ENCODE measurements at places on chromosomes 1 and 21. TPM values are rescaled to one million over a fixed set of nuclear protein-coding genes. Genes with fewer than 3 reads are reported as not detected.
A peak's percentile ranks its signal among the peaks of the same experiment; 100 is the strongest.

GRCh38 chr1:20574686-20575540 is 14.0 kb upstream of the CDA start:
- peak; percentile 85 for DNase-seq

DNA sequence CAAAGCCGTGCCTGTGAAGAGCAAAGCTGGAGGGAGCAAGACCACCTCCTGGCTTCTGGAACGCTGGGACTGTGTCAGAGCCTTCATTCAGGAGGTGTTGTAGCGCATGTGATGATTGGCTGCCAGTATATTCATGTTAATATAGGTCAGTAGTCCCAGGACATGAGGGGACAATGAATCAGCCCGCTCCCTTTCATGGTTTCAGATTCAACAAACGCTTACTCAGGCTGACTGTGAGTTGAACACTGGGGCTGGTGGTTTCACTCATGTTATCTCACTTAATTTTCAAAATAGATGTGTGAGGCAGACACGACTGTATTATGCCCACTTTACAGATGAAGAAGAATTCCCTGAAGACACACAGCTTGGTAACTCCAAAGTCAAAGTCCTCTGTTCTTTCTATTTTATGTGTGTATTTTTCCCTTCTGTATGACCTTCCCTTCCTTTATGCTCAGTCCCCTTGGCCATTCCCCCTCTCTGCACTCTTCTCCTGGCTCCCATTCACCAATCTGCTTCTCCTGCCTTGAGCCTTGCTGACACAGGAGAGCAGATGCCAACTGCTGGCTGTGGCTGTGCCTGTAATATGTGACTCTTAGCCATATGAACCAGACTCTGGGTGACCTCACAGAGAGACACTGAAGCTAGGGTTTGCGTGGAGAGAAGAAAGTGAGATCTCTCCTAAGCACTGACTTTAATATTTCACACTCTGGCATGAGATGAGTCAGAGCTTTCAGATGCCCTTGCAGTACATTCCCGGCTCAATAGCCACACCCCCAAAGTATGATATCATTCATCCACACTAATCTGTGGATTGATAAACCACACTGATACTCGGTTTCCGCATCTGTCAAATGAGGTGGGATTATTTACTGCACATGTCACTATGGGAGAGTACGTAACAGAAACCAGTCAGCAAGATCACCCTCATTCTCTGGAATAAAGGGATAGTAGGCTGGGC is 31.4 kb upstream of the KIRREL1 start:
- no peak for DNase-seq

- DNase-seq: no peak
Observed at GRCh38 chr1:209570743-209571142, 12.8 kb upstream of the CAMK1G start.

DNA sequence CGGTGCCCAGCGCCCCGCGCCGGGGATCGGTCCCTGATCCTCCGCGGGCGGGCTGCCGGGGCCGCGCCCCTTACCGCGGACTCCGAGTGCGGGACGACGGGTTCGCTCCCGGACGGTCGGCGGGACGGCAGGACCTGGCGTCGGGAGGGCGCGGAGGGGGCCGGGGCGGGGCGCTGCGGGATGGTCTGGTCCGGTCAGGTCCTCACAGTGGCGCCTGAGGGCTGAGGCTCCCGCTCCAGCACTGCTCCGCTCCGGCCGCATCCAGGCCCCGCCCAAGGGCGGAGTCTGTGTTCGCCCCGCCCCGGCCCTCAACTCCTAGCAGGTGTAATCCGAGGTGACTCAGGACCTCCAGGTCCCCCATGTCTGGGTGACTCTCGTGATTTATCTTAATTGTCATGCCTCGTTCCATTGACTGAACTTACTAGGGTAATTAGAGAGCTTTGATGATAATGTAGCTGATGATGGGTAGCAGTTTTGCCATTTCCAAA is at the start of gene RAB3B:
TSS of gene RAB3B (minus strand) at position 223 of the 488 bp plus-strand sequence. CDS start 13,583 bp downstream, outside the sequence.
- DNase-seq: peak; percentile 50

GRCh38 chr1:85818371-85818770 is 110.1 kb upstream of the ZNHIT6 start:
- no peak for DNase-seq

DNA sequence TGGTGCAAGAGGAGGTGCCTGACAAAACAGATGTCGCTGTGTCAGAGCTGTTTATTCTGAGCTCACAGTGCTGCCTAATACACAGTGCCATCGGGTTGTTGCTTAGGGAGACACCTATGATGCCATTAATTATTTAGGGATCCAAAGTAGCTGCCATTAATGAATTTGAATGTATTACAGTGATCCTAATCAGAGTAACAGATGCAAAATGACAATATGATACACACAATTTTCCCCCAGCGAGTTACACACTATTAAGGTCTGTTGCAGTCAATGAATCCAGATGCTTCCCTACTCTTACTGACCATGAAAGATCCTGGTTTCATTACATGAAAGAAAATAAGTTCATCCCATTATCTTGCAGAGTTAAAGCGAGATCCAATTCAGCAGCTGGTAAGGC is 91.3 kb downstream of the RWDD3 start:
- no peak for DNase-seq

DNA sequence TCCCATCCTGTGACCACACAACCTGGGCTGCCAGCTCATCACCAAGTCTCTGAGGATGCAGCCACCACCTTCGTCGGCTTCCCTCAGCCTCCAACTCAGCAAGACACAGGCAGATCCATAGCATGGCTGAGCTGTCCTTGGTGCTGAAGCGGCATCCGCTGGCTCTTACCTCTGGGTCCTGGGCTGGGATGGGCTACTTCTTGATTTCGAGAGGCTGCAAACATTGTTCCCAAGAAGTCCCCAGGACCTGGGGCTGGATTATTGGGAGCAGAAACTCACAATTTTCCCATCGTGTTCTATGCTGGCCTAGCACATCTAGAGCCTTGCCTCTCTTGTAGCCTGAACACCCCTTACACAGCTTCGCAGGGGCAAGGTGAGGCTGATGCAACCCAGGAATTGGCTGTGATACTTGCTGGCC is 24.9 kb upstream of the C1QA start:
- no peak for DNase-seq

GRCh38 chr1:221886311-221886710 is 144.4 kb upstream of the DUSP10 start:
- no peak for DNase-seq

GRCh38 chr1:195723796-195724194 is 884.4 kb downstream of the KCNT2 start:
- no peak for DNase-seq

DNA sequence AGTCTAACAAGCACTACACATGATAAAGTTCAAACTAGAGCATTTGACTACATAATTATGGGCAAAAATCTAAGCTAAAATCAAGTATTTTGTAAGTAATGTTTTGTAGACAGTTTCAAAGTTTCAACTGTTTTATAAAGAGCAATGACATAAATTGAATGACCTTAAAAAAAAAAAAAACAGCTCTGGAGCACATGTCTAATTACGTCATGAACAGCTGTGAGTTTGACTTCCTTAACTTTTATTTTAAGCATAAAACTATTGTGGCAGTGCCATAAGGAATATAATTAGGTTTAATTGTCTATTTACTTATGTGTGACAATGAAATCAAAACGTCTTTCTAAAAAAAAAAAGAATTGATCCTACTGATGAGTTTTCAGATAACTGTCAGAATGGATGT is 272.5 kb upstream of the LRRC7 start:
- DNase-seq: no peak

DNA sequence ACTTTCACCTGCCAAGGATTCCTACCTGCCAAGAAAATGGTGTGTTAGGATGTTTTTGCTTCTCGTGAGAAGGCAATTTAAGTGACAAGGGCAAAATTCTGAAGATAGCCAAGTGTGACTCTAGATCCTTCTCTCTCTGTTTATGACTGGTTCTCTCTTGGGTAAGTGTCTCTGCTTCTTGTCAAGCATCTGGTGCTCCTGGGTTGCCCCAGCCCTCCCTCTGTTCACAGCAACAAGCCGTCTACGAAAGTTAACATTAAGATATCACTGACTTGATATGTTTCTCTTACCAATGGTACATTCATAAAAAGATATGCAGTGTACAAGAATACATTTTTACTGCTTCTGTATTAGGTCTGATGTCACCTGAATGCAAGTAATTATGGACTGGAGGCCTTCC is 55.4 kb downstream of the PROX1 start:
- no peak for DNase-seq

DNA sequence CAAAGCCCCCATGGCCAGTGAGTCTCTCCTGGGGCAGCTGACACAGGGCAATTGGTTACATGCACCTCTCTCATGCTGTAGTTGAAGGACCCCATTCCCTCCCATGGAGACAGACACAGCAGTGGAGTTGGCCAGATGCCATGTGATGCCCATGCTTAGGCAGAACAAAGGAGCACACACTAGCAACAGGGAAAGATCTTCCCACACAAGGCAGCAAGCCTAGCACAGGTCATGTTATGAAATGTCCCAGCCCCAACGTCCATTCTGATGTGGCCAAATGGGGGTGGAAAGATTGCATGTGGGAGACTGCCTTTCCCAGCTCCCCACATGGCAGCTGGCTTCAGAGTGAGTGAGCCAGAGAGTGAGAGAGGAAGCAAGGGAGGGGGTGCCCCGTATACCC is 34.5 kb downstream of the AADACL4 start:
- DNase-seq: no peak

DNA sequence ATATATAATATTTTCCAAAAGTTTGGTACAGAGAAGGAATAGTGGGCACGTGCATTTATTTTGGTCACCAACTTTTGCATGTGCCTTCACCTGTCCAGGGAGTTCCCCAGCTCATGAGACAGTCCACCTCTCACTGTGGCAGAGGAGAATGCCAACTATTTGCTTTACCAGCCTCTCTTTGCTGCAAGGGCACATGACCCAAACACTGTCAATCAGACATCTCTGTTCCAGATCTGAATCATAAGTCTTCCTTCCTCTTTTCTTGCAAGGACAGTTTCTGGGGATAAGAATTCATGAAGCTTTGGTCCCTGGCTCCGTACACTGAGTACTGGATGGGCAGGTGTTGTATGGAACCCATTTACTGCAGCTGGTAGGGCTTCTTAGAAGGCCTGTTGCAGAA is 38.6 kb downstream of the C1orf87 start:
- no peak for DNase-seq

- no peak for DNase-seq
Observed at GRCh38 chr1:1781526-1781903, 3.2 kb upstream of the NADK start.

DNA sequence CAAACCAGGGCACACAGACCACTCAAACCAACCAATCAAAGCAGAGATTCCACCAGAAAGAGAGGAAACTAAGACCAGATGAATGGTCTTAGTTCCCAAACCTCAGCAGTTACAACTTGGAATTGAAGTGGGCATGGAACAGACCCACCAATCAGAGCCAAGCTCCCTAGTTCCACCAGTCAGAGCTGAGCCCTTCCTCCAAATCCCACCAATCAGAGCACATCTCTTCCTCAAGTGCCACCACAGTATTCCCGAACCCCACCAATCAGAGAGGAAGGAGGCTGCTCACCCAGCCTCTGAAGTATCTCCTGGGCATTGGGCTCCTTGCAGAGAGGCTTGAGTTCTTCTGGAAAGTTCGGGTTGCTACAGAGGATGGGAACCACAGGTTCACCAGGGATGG is 1.4 kb downstream of the GUCA2A start:
- no peak for DNase-seq

- DNase-seq: no peak
Observed at GRCh38 chr1:36126797-36127500, 1.9 kb upstream of the COL8A2 start.

DNA sequence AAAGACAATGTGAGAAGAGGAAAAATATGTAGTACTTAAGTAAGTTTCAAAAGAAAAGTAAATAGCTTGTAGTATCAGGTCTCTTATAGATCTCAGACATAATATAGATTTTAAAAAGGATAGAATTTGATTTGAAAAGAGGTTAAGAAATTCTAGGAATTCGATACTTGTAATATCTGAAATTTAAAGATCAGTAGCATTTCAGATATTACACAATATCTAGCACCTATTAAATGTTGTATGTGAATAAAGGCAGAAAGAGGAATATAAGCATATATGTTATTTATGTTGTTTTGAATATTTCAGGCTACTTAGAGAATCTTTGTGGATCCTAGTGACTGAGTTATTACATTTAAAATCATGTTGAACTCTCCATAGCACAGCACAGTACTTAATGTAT is 35.0 kb upstream of the METTL18 start:
- no peak for DNase-seq

DNA sequence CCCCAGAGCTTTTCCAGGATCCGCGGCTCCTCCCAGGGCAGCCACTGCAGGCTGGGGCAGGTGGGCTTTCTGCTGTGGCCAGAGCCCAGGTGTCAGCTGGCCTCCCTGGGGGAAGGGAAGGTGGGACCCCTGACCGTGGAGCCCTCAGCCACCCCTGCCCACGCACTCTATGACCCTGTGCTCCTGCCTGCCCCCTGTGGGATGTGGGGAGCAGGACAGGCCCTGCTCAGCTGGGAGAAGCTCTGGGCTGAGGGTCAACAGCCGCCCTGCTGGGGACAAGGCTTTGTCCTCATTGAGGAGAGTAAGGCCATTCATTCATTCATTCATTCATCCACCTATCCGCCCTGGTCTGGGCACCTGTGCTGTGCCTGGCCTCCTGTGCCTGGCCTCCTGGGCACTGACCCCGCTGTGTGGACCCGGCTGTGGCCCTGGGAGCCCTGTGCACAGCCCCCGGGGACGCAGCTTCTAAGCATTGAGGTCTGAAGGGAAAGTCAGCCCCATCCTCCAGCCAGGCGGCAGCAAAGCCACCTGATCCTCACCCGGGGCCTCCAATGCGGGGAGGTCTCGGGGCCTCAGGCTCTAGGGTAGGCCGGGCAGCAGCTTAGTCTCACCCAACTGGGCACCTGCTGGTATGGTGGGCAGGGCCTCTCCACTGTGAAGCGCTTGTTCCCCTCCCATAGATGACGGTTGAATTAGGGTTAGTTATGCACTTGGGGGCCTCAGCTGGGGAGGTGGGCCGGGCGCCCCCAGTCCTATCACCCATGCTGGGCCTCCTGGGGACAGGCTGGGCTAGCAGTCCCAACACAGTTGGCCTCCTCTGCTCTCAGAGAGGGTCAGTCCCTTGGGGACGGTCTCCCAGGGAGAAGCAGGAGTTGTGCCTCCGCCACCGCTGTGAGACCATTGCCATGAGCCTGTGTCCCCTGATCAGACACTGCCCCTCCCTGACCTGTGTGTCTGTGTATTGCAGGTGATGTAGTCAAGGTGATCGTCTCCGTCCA is 6.0 kb downstream of the TNFRSF14 start:
- DNase-seq: no peak

DAB1 gene
- total RNA-seq: 1.1 TPM

CELA3A gene
- not detected for total RNA-seq

VASH2 gene
- total RNA-seq: 1.2 TPM

ELAPOR1 gene
- total RNA-seq: 0.48 TPM

ZSWIM5 gene
- total RNA-seq: 1.3 TPM

CLCA4 gene
- not detected for total RNA-seq

IBA57 gene
- 5.1 TPM for total RNA-seq
